Smooth muscle cell of bladder (primary cell): ENCODE measurements at places on chromosomes 4 and X. TPM values are rescaled to one million over a fixed set of nuclear protein-coding genes. Genes with fewer than 3 reads are reported as not detected.

TBX22 gene
- not detected in 2 replicates for total RNA-seq

MSANTD1 gene
- total RNA-seq = 0.14 and 0.74 TPM in 2 replicates

CUL4B gene
- total RNA-seq = 20.5 and 27.3 TPM in 2 replicates

CENPVL1 gene
- total RNA-seq = not detected in 2 replicates

SLC7A11 gene
- total RNA-seq = 42.3 and 69.1 TPM in 2 replicates

ARMCX5 gene
- 17.9 and 18.0 TPM in 2 replicates for total RNA-seq

ABCG2 gene
- 1.00 and 1.1 TPM in 2 replicates for total RNA-seq

FAM149A gene
- total RNA-seq = 5.3 and 7.0 TPM in 2 replicates

IL21 gene
- total RNA-seq = not detected in 2 replicates

RNF212 gene
- total RNA-seq = 0.28 TPM in 2 replicates

XAGE1A gene
- total RNA-seq = not detected in 2 replicates

XK gene
- total RNA-seq = under 0.01 TPM in 2 replicates

DAPP1 gene
- total RNA-seq = 0.09 TPM in 1 of 2 replicates, not detected in the other

IL9R gene
- not detected in 2 replicates for total RNA-seq

HAUS7 gene
- 7.5 and 8.8 TPM in 2 replicates for total RNA-seq

GRPEL1 gene
- 29.4 and 41.4 TPM in 2 replicates for total RNA-seq

CXCL3 gene
- total RNA-seq = 4.0 and 18.5 TPM in 2 replicates

STARD8 gene
- total RNA-seq = 0.43 and 1.3 TPM in 2 replicates

F8A3 gene
- 0.55 and 1.3 TPM in 2 replicates for total RNA-seq

RBM46 gene
- 0.09 TPM in 1 of 2 replicates, not detected in the other for total RNA-seq

MSX1 gene
- 6.4 and 7.8 TPM in 2 replicates for total RNA-seq

FRMPD3 gene
- not detected in 2 replicates for total RNA-seq

RAB40A gene
- under 0.01 and 0.09 TPM in 2 replicates for total RNA-seq

GPR143 gene
- not detected in 2 replicates for total RNA-seq

GTPBP6 gene
- total RNA-seq = 32.0 and 32.4 TPM in 2 replicates

CXCL10 gene
- total RNA-seq = 0.09 and 0.28 TPM in 2 replicates

CFI gene
- total RNA-seq = 1.8 and 6.9 TPM in 2 replicates

ADGRL3 gene
- total RNA-seq = 0.09 and 0.28 TPM in 2 replicates

NUDT11 gene
- total RNA-seq = 16.4 and 17.7 TPM in 2 replicates

TLR2 gene
- 0.28 TPM in 2 replicates for total RNA-seq

LRRC66 gene
- total RNA-seq = 0.43 and 0.46 TPM in 2 replicates

C4orf33 gene
- 3.4 and 7.7 TPM in 2 replicates for total RNA-seq

GPC4 gene
- total RNA-seq = 0.28 and 0.83 TPM in 2 replicates

FBXO8 gene
- total RNA-seq = 39.0 and 41.6 TPM in 2 replicates

SORBS2 gene
- total RNA-seq = 2.4 and 2.5 TPM in 2 replicates

PAQR3 gene
- 13.8 and 15.2 TPM in 2 replicates for total RNA-seq

TRO gene
- 7.7 and 14.0 TPM in 2 replicates for total RNA-seq

SRPK3 gene
- total RNA-seq = 0.43 and 0.74 TPM in 2 replicates

STK32B gene
- 3.3 and 20.5 TPM in 2 replicates for total RNA-seq

PDGFRA gene
- 425 and 502 TPM in 2 replicates for total RNA-seq

FGF16 gene
- under 0.01 and 0.09 TPM in 2 replicates for total RNA-seq

CPE gene
- total RNA-seq = 1.3 and 3.5 TPM in 2 replicates

QDPR gene
- 14.4 and 25.7 TPM in 2 replicates for total RNA-seq

TACC3 gene
- 2.4 and 3.1 TPM in 2 replicates for total RNA-seq

CT47B1 gene
- not detected in 2 replicates for total RNA-seq

ETDA gene
- not detected in 2 replicates for total RNA-seq

SMIM10L2A gene
- total RNA-seq = 0.28 and 0.83 TPM in 2 replicates

ATP8A1 gene
- total RNA-seq = 0.85 and 1.6 TPM in 2 replicates

HEPH gene
- 3.1 and 15.1 TPM in 2 replicates for total RNA-seq

ZNF711 gene
- 0.14 and 0.37 TPM in 2 replicates for total RNA-seq

NSDHL gene
- total RNA-seq = 21.8 and 31.4 TPM in 2 replicates

HTT gene
- total RNA-seq = 17.9 and 22.6 TPM in 2 replicates

STPG2 gene
- 0.09 and 0.14 TPM in 2 replicates for total RNA-seq

TCEAL3 gene
- 19.3 and 26.2 TPM in 2 replicates for total RNA-seq

SULT1B1 gene
- under 0.01 and 0.14 TPM in 2 replicates for total RNA-seq

GRIA2 gene
- not detected in 2 replicates for total RNA-seq

UGT2A3 gene
- not detected in 2 replicates for total RNA-seq
